NCI-H2227 treated with DMSO at 0.1 percent for 48 hours (cell line): ENCODE measurements at places on chromosomes 3 and 15.

DNA sequence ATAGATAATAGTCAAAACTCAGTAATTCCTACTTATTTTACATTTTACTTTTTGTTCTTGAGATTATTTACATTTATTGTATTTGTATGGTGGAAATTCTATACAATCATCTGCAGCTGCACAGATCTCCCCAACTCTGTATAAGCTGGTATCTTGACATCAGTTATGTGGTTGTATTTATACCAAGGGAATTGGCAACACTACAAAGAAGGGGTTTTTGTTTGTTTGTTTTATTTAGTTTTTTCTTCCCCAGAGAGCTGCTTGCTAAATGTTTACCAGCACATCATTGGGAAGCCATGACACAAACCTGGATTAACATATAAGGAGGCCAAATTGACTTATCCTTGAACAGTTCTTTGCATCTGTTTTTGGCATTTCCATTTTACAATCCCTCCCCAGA, 389.2 kb upstream of the KCNMB2 start:
- no peak for DNase-seq

DNA sequence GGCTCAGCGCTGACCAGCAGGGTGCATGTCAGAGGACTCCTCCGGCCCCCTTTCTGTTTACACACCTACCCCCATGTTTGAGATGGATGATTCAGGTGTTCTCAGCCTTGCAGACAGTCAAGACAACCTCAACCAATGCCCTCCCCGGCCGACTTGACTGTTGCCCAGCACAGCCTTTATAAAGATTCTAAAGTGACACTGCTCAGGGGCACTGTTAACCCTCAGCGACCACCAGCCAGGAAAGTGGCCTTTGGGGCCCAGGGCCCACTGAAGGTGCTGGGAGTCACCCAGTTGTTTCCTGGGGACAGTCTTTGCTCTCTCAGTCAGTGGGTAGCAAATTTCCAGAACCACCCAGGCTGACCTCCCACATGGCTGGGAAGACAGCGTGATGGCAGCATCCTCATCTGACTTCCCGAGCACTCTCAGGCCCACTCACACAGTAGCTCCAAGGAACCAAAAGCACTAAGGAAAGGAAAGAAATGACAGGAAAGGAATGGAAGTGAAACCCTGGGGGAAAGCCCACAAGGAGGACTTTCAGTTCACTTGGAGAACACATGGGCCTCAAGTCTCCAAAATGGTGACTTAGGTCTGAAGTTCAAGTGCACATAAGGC, 128.4 kb downstream of the ASB7 start:
- DNase-seq, result no peak

DNA sequence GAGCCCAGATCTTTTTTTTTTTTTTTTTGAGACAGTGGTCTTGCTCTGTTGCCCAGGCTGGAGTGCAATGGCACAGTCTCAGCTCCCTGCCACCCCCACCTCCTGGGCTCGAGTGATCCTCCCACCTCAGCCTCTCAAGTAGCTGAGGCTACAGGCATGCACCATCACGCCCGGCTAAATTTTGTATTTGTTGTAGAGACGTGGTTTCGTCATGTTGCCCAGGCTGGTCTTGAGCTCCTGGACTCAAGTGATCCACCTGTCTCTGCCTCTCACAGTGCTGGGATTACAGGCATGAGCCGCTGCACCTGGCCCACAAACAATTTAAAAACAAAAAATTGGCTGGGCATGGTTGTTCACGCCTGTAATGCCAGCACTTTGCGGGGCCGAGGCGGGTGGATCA, 22.6 kb upstream of the SLC6A6 start:
- no peak for DNase-seq

- no peak for DNase-seq
Observed at GRCh38 chr3:154023148-154023547, 98.0 kb upstream of the ARHGEF26 start.

- DNase-seq, result no peak
Observed at GRCh38 chr15:43441316-43441715, 51.6 kb downstream of the TP53BP1 start.

DNA sequence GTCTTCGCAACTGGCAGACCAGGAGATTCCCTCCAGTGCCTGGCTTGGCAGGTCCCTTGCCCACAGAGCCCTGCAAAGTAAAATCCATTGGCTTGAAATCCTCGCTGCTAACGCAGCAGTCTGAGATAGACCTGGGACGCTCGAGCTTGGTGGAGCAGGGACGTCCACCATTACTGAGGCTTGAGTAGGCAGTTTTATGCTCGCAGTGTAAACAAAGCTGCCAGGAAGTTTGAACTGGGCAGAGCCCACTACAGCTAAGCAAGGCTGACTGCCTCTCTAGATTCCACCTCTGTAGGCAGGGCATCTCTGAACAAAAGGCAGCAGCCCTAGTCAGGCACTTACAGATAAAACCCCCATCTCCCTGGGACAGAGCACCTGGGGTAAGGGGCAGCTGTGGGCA, 205.0 kb upstream of the MME start:
- DNase-seq, result no peak

DNA sequence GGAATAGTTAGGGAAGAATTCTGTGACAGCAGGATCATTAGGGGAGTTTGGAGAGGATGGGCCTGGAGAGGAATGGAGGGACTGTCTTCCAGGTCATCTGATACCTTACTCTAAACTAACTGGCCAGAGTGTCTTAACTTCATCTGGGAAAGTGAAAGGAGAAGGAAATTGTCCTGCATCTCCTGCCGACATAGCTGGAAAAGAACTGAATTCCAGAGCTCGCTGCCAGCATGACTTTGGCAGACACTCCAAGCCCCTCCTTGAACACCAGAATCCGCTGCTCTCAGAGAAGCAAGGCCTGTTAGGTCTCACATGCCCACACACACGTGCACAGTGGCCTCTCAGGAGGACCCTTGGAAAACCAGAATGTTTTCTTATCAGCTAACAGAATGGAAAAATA, 10.5 kb downstream of the ABI3BP start:
- DNase-seq, result no peak

GRCh38 chr15:77243135-77243534, 172.2 kb upstream of the TSPAN3 start:
- DNase-seq, result no peak

- no peak for DNase-seq
Observed at GRCh38 chr3:185089343-185089742, 63.5 kb downstream of the C3orf70 start.

DNA sequence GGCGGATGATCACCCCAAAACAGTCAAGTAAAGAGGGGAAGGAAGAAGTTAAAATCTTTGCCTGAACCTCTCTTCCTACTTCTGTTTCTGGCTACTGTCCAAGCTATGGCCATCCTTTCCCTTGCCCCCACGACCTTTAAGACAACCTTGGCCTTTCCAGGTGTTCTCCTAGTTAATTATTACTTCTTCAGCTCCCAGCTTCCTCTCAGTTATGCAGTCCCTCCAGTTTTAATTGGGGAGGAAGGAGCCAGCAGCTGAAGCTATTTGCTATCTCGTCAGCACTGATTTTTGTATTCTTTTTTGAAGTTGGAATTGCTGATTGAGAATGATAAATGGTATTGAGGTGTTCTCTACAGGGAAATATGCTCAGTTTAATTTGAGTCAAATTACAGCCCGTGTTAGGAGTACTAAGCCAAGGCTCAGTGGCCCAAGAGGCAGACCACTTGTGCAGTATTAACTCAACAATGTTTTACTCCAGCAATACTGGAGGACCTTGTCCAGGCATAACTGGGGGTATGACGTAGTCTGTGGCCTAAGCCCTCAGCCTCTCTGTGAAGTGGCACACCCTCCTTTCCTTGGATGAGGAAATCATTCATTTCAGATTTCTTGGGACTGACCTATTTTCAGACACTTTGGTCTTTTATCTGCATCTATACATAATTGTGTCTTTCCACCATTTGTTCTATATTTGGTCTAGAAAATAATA, 336.9 kb downstream of the SLC9A9 start:
- no peak for DNase-seq

- no peak for DNase-seq
Observed at GRCh38 chr3:23760871-23761373, 44.8 kb upstream of the UBE2E1 start.

GRCh38 chr3:134381831-134382442, 7.7 kb upstream of the AMOTL2 start:
- DNase-seq, result no peak

DNA sequence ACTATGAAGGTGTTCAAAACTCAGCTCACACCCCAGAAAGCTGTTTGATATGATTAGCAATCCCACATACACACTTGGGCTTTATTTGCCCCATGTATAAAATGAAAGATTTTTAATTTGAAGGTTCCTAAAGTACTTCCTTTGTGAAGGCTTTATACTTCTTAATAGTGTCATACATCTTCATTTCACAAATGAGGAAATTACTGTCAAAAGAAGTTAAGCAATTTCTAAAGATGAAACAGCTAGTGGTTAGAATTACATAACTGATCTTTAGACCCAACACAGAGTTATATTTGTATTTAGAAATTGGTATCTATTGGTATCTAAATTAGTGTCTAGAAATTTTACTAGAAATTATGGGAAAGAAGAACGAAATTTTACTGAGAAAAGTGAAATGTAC, 7.1 kb downstream of the CD200R1 start:
- DNase-seq, result no peak

GRCh38 chr15:38129531-38130204, 123.0 kb upstream of the SPRED1 start:
- no peak for DNase-seq

- no peak for DNase-seq
Observed at GRCh38 chr3:9715764-9716437, 12.3 kb downstream of the CPNE9 start.

GRCh38 chr3:29410660-29411405, 130.0 kb downstream of the RBMS3 start:
- no peak for DNase-seq

GRCh38 chr3:181230258-181230657, 240.7 kb upstream of the DNAJC19 start:
- DNase-seq, result no peak
